T-helper 17 cell (primary cell): ENCODE measurements at places on chromosomes 2 and 18. TPM values are rescaled to one million over a fixed set of nuclear protein-coding genes. Genes with fewer than 3 reads are reported as not detected.

The TXNDC2 gene
- total RNA-seq, result not detected

The TCF7L1 gene
- total RNA-seq, result 0.12 TPM

GRCh38 chr18:47250391-47251046 is 941 bp downstream of the SKOR2 start:
- no peak for DNase-seq

GRCh38 chr2:148622366-148622765 is 22.2 kb upstream of the EPC2 start:
- DNase-seq, result no peak

GRCh38 chr2:84919885-84920580 is 14.6 kb downstream of the TMSB10 start:
- DNase-seq, result no peak

DNA sequence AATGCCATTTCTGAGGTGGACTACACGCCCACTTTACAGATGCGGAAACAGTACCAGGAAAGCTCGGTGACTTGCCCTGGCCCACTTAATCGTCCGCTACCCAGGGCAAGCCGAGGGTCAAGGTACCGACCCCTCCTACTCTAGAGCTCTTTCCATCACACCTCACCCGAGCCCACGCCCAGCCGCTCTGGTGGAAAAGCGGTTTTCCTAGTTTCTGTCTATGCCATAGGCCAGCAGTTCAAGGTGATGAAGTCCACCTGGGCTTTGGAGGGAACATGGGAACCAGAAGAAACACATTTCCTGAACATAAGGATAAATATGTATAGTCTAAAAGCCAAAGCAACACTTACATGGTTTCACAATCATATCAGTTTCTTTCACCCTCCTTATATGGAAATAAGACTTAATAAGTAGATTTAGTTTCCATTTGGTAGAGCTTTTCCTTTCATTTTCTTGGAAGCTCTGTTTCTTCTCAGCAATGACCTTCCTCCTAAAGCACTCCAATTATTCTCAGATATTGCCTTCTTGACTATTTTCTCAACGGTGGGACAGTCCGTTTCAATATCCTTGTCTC is 567 bp downstream of the VWA3B start:
- DNase-seq, result no peak

The SCG2 gene
- not detected for total RNA-seq

The PRKD3 gene
- total RNA-seq, result 27.0 TPM

GRCh38 chr18:27959101-27959500 is 217.8 kb downstream of the CDH2 start:
- no peak for DNase-seq

The BMP10 gene
- not detected for total RNA-seq

The YES1 gene
- total RNA-seq, result 7.1 TPM

The PASK gene
- total RNA-seq, result 163 TPM

- DNase-seq, result no peak
Measured at GRCh38 chr2:230746213-230746612, 33.6 kb downstream of the CAB39 start.

The AOX1 gene
- total RNA-seq, result not detected

DNA sequence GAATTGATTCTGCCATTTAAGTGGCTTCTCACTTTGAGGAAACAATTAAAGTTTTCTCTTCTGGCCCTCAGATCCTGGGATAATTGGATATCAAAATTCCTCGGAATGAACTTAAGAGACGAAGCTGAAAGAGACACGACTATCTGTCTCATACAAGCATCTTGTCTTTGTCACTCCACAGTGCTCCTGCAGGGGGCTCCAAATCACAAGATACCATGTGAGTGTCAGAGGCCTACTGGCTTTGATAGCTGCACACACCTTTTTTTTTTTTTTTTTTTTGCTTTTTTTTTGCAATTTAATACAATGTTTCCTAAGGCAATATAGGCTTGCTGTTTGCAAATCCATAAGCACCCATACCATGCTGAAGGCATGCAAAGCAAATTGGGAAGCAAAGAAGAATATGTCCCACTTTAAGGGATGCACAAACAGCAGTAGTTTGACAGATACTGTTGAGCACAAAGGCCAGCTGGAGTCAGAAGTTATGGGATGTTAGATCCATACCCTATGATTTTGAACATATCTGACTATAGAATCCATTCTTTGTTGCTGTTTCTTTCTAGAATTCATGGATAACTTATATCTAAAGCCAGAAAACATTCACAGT is 109.0 kb upstream of the CBLN2 start:
- DNase-seq, result no peak

The CHRNG gene
- total RNA-seq, result not detected

GRCh38 chr2:48474574-48475298 is 55.2 kb upstream of the STON1 start:
- no peak for DNase-seq

The CYRIA gene
- total RNA-seq, result 2.4 TPM

The ZNF2 gene
- 2.4 TPM for total RNA-seq

DNA sequence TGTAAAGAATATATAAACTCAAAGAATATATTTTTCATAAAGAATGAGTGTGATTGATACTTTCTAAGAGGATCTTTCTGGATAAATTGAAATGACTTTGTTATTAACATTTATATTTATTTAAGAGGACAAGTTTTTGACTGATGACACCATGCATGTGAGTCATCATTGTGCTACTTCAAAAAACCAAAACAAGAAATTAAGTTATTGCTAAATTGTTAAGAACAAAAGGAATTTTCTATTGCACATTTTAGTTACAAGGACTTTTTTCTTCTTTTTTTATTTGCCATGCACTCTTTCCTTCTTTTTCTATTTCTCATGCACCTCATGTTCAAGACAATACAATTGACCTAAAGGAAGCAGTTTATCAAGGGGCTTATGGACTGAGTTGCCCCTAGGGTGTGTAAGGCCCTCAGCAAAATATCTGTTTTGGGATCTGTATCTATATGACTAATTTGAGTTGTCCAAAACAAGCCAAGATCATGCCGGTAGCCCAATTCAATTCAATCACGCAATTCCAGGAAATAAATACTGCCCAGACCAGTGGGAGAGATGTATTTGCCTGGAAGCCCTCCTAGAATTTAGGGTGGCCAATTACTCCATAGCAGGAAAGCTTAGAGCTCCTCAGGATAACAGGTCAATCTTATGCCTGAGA is 654.3 kb downstream of the METTL4 start:
- no peak for DNase-seq

The SULT1C4 gene
- total RNA-seq, result not detected

DNA sequence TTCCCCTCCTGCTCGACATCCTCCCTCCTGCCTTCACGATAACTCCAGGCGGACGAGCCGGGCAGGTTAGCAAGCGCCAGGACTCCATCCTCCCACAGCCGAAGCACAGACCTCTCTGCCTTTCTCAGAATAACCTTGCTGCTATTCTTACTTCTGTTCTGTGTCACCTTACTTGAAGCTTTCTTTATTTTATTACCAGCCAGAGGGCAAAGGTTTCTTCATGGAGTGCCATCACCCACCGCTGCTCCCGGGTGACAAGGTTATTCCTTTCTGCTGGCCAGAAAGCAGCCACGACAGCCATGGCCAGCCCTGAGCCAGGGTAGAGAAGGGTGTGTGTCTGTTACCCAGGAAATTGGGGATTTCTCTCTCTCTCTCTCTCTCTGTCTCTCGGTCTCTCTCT is 227.1 kb downstream of the ANAPC1 start:
- DNase-seq, result no peak

DNA sequence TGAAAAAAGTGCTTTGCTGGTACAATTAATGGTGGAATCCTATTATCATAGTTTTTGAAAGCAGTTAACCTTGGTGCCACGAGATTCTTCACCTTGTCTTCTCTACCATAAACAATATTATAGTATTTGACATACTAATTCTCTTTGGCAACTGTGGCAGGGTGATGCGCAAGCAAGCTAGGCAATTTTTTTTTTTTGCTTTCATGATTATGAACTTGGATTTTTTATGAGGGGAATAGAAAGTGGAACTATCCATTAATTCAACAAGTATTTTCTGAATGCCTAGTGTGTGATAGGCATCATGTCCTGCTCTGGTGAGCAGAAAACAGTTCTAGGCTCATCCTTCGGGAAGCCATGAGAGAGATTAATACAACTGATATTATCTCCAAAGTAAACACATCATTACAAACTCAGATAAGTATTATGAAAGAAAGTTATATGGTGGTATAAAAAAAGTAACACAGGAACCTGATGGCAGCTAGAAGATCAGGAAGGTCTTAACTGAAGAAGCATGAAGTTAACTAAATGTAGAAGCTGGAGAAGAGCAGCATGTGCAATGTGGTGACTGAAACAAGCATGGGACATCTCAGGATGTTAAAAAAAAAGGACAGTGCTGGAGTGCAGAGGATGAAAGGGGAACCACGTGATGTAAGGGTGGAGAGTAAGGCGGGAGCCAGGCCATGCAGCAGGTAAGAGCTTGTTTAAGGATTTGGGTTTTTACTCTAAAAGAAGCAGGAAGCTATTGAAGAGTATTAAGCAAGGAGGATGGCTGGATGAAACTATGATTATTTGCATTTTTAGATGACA is 113.7 kb downstream of the ZEB2 start:
- no peak for DNase-seq

The SPP2 gene
- total RNA-seq, result not detected
